Activated CD8-positive, alpha-beta memory T cell treated with anti-CD3 and anti-CD28 coated beads, Interleukin-2, amount 10 ng/mL, durations not matched to agents 7 days and 5 days (primary cell): ENCODE measurements at places on chromosomes 13 and 19.

DNA sequence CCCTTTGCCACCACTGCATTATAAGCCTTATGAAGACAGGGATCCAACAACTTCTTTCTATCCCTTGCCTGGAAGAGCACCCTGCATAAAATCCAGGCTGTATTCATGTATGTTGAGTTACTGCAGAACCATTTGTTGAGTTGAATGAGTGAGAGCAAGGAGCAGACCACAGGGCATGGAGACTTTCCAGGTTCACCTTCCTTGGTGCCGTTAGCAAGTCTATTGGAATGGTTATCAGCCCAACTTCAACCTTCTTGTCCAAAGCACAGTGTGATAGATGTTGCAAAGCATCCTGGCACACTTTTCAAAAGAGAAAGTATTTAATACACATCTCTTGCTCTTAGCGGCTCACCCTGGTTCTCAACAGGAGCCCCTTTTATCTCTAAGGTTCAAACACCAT is 100.9 kb upstream of the CLDN10 start:
- H3K4me3 ChIP-seq, result no peak overlapping the region
- peaks cover 9% of the 10 kb centered on the region for H3K27me3 ChIP-seq
- no peak for DNase-seq
- H3K4me1 ChIP-seq, result peaks cover 6% of the 10 kb centered on the region

DNA sequence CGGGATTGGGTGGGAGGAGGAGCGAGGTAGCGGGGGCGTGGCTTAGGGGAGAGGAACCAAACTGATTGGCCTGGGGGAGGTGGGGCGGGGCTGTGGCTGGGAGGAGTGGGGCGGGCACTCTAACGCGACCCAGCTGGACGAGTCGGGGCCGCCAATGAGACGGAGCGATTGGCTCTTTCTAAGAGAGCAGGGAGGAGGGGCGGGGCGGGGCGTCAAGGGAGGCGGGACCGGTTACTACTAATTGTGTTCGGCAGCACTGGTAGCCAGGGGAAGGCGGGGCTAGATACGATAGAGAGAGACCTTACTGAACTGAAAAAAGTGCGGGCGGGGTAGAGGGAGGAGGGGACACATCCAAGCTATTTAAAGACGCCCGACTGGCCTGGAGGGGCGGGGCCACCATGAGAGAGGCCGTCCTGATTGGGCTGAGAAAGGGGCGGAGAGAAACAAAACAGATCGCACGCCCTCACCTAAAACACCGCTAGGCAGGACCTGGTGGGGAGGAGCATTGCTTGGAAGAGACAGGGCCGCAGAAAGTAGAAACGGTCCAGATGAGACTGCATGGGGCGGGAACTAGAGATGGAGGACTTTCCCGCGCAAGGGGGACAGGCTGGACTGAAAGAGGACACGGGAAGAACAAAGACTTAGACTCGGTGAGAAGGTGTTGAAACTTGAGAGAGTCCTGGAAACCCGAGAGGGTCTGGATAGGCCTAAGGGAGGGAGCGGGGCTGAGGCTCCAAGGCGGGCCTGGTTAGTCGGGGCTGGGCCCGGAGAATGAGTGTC is at the start of gene KCNC3:
TSS of gene KCNC3 (minus strand) at position 232 of the 780 bp plus-strand sequence. CDS start 295 bp downstream, outside the sequence.
- peaks cover 10% of the 10 kb centered on the region for H3K36me3 ChIP-seq
- peaks cover 53% of the 10 kb centered on the region for H3K27me3 ChIP-seq
- H3K4me3 ChIP-seq, result peak within 1 kb of the TSS; percentile 79

- H3K4me3 ChIP-seq, result no peak overlapping the region
- no peaks in the 10 kb centered on the region for H3K4me1 ChIP-seq
- DNase-seq, result no peak
- no peaks in the 10 kb centered on the region for H3K27me3 ChIP-seq
- no peaks in the 10 kb centered on the region for H3K36me3 ChIP-seq
Observed at GRCh38 chr19:31119951-31120690, 229.1 kb downstream of the TSHZ3 start.

DNA sequence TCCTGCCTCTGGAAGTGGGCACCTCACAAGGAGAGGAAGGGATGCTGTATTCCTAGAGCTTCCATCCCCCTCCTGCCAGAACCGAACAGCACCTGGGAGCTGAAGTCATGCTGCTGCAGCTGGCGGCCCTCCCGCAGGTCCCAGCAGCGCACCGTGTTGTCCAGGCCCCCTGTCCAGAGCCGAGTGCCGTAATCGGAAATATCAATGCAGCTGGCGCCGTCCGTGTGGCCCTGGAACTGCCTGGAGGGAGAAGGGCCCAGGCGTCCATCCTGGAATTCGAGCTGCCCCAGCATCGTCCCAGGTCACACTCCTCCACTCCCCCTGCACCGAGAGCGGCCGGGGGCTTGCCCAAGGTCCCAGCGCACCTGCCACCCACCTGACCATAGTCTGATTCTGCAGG is 23.7 kb downstream of the TLE2 start:
- no peak overlapping the region for H3K4me3 ChIP-seq
- no peaks in the 10 kb centered on the region for H3K36me3 ChIP-seq
- no peak for DNase-seq
- no peak overlapping the region for H3K27ac ChIP-seq
- no peaks in the 10 kb centered on the region for H3K27me3 ChIP-seq
- H3K4me1 ChIP-seq, result peaks cover 3% of the 10 kb centered on the region

- H3K27me3 ChIP-seq, result peaks cover 12% of the 10 kb centered on the region
- H3K4me1 ChIP-seq, result no peaks in the 10 kb centered on the region
- H3K27ac ChIP-seq, result no peak overlapping the region
- no peaks in the 10 kb centered on the region for H3K36me3 ChIP-seq
Observed at GRCh38 chr13:109154546-109154945, 525.1 kb downstream of the MYO16 start.

GRCh38 chr19:56124578-56124977 is 3.5 kb upstream of the ZNF787 start:
- H3K27me3 ChIP-seq, result no peaks in the 10 kb centered on the region
- H3K36me3 ChIP-seq, result no peaks in the 10 kb centered on the region
- H3K4me3 ChIP-seq, result no peak overlapping the region
- DNase-seq, result no peak

DNA sequence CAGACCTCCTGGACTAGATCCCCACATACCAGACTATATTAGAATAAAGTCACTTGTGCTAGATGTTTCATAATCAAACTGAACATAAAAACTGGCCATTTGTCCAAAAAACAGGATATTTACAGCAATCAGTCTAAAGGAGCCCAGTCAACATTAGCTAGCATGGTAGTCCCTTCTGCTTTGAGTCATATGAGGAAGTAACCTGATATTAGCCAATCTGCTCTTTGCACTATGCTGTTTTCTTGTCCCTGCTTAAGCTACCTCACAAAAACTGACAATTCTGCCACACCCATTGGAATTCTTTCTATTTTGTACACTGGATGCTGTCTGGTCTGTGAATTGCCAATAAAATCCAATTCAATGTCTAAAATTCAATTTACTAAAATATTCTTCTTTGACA is 1824.2 kb downstream of the OLFM4 start:
- no peaks in the 10 kb centered on the region for H3K4me1 ChIP-seq
- no peak overlapping the region for H3K27ac ChIP-seq
- no peak overlapping the region for H3K4me3 ChIP-seq
- H3K36me3 ChIP-seq, result no peaks in the 10 kb centered on the region
- DNase-seq, result no peak

GRCh38 chr13:104387510-104387909 is 1321.3 kb upstream of the SLC10A2 start:
- H3K4me1 ChIP-seq, result no peaks in the 10 kb centered on the region
- DNase-seq, result no peak
- H3K36me3 ChIP-seq, result no peaks in the 10 kb centered on the region
- H3K27me3 ChIP-seq, result no peaks in the 10 kb centered on the region
- no peak overlapping the region for H3K27ac ChIP-seq

DNA sequence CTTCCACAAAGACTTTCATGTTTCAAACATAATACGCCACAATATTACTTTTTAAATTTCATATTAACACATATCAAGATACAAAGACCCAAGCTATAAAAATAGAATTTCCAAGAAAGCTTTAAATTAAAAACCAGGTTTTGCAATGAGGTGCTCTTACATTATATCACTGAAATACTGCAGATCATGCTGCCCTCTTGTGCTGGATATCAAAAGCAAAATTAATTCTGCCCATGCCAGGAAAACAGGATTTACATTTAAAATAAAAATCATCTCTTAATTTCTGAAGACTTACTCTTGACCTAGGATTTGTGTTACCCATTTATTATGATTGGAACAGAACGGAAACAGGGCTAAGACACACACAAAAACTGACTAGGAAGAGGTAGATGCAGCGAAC is 145.0 kb downstream of the ABCC4 start:
- H3K27ac ChIP-seq, result no peak overlapping the region
- H3K36me3 ChIP-seq, result no peaks in the 10 kb centered on the region
- H3K4me1 ChIP-seq, result peaks cover 9% of the 10 kb centered on the region
- H3K27me3 ChIP-seq, result no peaks in the 10 kb centered on the region

DNA sequence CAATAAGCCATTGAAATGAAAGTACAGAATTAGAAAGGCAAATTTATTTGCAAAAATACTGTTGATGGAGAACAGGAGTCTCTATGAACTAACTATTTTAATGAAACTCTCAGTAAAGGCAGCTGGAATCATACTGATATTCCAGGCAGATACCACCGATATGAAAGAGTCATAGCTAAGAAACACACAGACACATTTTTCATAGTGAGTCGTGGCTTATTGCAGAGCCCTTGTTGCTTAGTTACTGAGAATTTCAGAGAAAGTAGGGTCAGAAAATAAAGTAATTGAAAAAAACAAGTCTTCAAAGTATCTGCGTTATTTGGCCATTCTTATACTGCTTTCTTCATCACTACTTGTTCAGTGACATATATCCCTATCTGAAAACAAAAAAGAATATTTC is 1890.9 kb downstream of the PCDH9 start:
- H3K4me3 ChIP-seq, result no peak overlapping the region
- no peak for DNase-seq
- no peaks in the 10 kb centered on the region for H3K27me3 ChIP-seq
- no peaks in the 10 kb centered on the region for H3K4me1 ChIP-seq
- no peaks in the 10 kb centered on the region for H3K36me3 ChIP-seq

- no peak for DNase-seq
- no peak overlapping the region for H3K4me3 ChIP-seq
- H3K27ac ChIP-seq, result no peak overlapping the region
- peaks cover 31% of the 10 kb centered on the region for H3K4me1 ChIP-seq
Observed at GRCh38 chr13:51589793-51590192, 5.5 kb downstream of the WDFY2 start.

- DNase-seq, result no peak
- no peaks in the 10 kb centered on the region for H3K4me1 ChIP-seq
- no peak overlapping the region for H3K27ac ChIP-seq
- no peaks in the 10 kb centered on the region for H3K36me3 ChIP-seq
Observed at GRCh38 chr13:95533545-95534160, 18.9 kb upstream of the CLDN10 start.

- H3K4me3 ChIP-seq, result no peak overlapping the region
- no peak overlapping the region for H3K27ac ChIP-seq
Observed at GRCh38 chr13:57128909-57129308, 11.8 kb upstream of the PRR20A start.

GRCh38 chr13:52459668-52460067 is 4.4 kb downstream of the CKAP2 start:
- DNase-seq, result no peak
- H3K4me1 ChIP-seq, result peaks cover 64% of the 10 kb centered on the region
- peaks cover 57% of the 10 kb centered on the region for H3K36me3 ChIP-seq
- H3K27ac ChIP-seq, result no peak overlapping the region
- H3K27me3 ChIP-seq, result peaks cover 2% of the 10 kb centered on the region

DNA sequence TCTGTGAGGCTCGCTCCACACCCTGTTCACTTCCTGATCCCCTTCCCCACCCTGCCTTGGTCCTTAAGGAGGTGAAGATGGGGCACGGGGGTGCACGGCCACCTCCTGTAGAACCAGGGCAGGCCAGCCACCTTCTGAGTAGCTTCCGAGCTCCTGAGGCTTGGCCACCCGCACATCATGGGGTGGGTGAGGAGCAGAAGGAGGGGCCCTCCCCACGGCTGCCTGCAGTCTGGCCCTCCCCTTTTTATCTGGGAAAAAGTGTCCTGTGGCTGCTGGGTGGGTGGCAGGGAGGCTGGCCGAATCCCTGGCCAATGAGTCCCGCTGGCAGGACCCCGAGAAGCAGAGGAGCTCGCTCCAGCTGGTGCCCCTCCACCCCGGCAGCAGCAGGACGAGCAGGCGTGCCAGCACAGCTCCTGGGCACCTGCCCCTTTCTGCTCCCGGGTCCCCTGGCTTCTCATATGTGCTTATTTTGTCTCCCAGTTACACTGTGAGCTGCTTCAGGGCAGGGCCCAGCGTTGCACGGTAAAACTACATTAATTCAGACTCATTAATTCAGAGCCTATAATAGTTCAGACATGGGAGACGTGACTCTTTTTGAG is 135.0 kb downstream of the KDM4B start:
- H3K4me1 ChIP-seq, result no peaks in the 10 kb centered on the region
- H3K27ac ChIP-seq, result no peak overlapping the region
- no peak overlapping the region for H3K4me3 ChIP-seq
- no peaks in the 10 kb centered on the region for H3K27me3 ChIP-seq

GRCh38 chr13:20132052-20132634 is 28.7 kb downstream of the GJA3 start:
- H3K4me3 ChIP-seq, result no peak overlapping the region
- peaks cover 20% of the 10 kb centered on the region for H3K27me3 ChIP-seq
- no peaks in the 10 kb centered on the region for H3K36me3 ChIP-seq
- H3K27ac ChIP-seq, result no peak overlapping the region

DNA sequence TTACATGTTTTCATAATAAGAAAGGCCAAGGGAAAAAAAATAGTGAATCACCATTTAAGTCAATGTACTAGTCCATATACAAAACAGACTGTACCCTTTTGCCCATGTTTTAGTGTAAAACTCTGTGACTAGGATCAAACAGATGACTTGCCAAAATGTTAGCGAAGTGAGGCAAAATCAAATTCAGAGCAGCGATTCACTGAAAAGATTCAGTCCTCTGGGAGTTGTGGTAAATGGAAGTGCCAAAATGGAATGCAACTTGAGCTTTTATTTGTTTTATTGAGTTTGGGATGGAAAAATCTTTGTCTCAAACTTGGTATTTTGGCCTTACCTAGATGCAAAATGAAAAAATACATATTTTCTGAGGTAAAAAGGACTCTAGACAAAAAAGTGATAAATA is 9.1 kb downstream of the CDADC1 start:
- H3K4me1 ChIP-seq, result peaks cover 41% of the 10 kb centered on the region
- peak overlapping the region; percentile 5 for H3K4me3 ChIP-seq
- no peak overlapping the region for H3K27ac ChIP-seq
- H3K36me3 ChIP-seq, result peaks cover 57% of the 10 kb centered on the region
- no peak for DNase-seq

- DNase-seq, result no peak
- no peaks in the 10 kb centered on the region for H3K36me3 ChIP-seq
- no peaks in the 10 kb centered on the region for H3K4me1 ChIP-seq
- no peak overlapping the region for H3K27ac ChIP-seq
- no peak overlapping the region for H3K4me3 ChIP-seq
Observed at GRCh38 chr13:24361113-24361512, 51.7 kb downstream of the C1QTNF9 start.

GRCh38 chr19:49343123-49343522 is 7.9 kb downstream of the CD37 start:
- H3K4me1 ChIP-seq, result peaks cover 26% of the 10 kb centered on the region
- no peak overlapping the region for H3K4me3 ChIP-seq
- DNase-seq, result no peak
- H3K36me3 ChIP-seq, result peaks cover 19% of the 10 kb centered on the region

- H3K4me3 ChIP-seq, result peak overlapping the region; percentile 17
- no peaks in the 10 kb centered on the region for H3K36me3 ChIP-seq
- peaks cover 43% of the 10 kb centered on the region for H3K4me1 ChIP-seq
- peak overlapping the region; percentile 85 for H3K27ac ChIP-seq
- no peak for DNase-seq
Observed at GRCh38 chr13:24039621-24040475, 120.7 kb upstream of the SPATA13 start.

- no peaks in the 10 kb centered on the region for H3K4me1 ChIP-seq
- no peaks in the 10 kb centered on the region for H3K36me3 ChIP-seq
- peaks cover 12% of the 10 kb centered on the region for H3K27me3 ChIP-seq
- no peak for DNase-seq
Observed at GRCh38 chr13:75910591-75910990, 274.5 kb downstream of the LMO7 start.
